ENCODE measurements at places on chromosomes 2 and 18. TPM values are rescaled to one million over a fixed set of nuclear protein-coding genes. Genes with fewer than 3 reads are reported as not detected.

The AMER3 gene
- total RNA-seq: not detected

- H3K36me3 ChIP-seq: no peaks in the 10 kb centered on the region
- no peaks in the 10 kb centered on the region for H3K27me3 ChIP-seq
- no peak for DNase-seq
These were observed 24.6 kb downstream of the GCG start for GRCh38 chr2:162127422-162127821.

DNA sequence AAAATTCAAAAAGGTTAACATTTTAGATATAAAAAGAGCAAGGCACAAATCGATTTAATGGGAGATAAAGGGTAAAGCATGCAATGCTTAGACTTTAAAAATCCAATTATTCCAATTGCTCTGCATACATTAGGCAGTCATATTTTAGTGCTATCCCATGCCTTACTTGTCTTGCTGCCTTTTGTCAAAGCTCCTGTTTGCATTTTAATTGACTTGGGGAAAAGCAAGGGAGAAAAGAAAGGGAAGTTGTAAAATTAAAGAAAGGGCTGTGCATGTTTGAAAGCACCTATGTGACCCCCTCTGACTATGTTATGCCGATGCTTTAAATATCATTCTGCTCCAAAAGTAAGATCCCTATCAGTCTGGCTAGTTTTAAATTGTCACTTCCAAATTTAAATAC is 193.7 kb upstream of the VWC2L start:
- no peaks in the 10 kb centered on the region for H3K4me1 ChIP-seq
- H3K27me3 ChIP-seq: no peaks in the 10 kb centered on the region
- DNase-seq: no peak

The DLX1 gene
- 0.17 TPM for total RNA-seq

The VWC2L gene
- total RNA-seq: not detected

DNA sequence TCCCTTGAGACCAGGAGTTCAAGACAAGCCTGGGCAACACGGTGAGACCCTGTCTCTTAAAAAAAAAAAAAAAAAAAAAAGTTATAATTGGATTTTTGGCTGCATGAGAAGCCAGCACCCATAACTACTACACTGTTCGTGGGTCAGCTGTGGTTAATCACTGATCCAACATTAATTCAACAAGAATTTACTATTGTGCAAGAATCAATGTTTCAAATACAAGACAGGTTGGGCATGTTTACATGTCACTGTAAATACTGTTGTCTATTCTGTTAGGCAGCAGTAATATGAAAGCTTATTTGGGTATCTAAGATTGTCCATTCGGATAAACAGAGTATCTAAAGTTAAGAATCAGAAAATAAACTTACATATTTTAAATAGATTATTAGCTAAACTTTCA is 62.3 kb downstream of the ESCO1 start:
- H3K36me3 ChIP-seq: peaks cover 5% of the 10 kb centered on the region
- no peaks in the 10 kb centered on the region for H3K27me3 ChIP-seq
- H3K27ac ChIP-seq: no peak overlapping the region
- no peak for DNase-seq
- no peak overlapping the region for H3K4me3 ChIP-seq
- H3K4me1 ChIP-seq: no peaks in the 10 kb centered on the region

The QPCT gene
- 1.4 TPM for total RNA-seq

The UGT1A3 gene
- total RNA-seq: not detected

The NEB gene
- 7,132 TPM for total RNA-seq

GRCh38 chr2:176128982-176129796 is at the start of gene HOXD8:
Gene HOXD8, plus strand, starts transcription at chr2:176129705. Its CDS starts 662 bp downstream, at chr2:176130367.
- H3K27ac ChIP-seq: peak within 1 kb of the TSS; percentile 93
- peaks cover 4% of the 10 kb centered on the region for H3K27me3 ChIP-seq
- DNase-seq: peak; percentile 93
- H3K4me3 ChIP-seq: peak within 1 kb of the TSS; percentile 84
- no peaks in the 10 kb centered on the region for H3K36me3 ChIP-seq

- no peaks in the 10 kb centered on the region for H3K36me3 ChIP-seq
- no peak for DNase-seq
- no peak overlapping the region for H3K4me3 ChIP-seq
- no peak overlapping the region for H3K27ac ChIP-seq
These were observed 159.0 kb downstream of the NUP35 start for GRCh38 chr2:183283209-183283608.

The FAM124B gene
- total RNA-seq: 2.5 TPM

DNA sequence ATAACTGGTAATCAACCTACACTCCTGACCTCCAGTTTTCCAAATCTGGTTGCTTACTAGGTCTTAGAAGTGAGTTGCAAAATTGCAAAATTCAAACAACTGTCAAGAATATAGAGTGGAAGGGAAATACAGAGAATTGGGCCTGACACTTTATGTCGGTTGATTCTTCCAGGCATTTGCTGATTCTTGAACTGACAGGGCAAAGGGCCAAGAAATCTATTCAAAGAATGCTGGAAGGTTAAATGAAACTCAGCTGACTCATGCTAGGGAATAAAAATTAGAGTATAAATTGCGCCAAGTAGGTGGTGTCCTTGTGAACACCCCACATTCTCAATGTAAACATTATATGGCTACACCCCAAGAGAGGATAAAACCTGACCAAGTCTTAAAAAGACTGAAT is 21.5 kb upstream of the ZSCAN30 start:
- peaks cover 5% of the 10 kb centered on the region for H3K4me1 ChIP-seq
- no peak overlapping the region for H3K27ac ChIP-seq
- peaks cover 14% of the 10 kb centered on the region for H3K36me3 ChIP-seq
- DNase-seq: no peak

The ABCG5 gene
- not detected for total RNA-seq

- H3K27me3 ChIP-seq: no peaks in the 10 kb centered on the region
- no peak overlapping the region for H3K4me3 ChIP-seq
- DNase-seq: no peak
- H3K36me3 ChIP-seq: peaks cover 93% of the 10 kb centered on the region
- H3K4me1 ChIP-seq: no peaks in the 10 kb centered on the region
- no peak overlapping the region for H3K27ac ChIP-seq
These were observed 51.9 kb downstream of the LRPPRC start for GRCh38 chr2:43943809-43944452.

The ACMSD gene
- not detected for total RNA-seq
